ENCODE measurements at places on chromosomes 5 and 9. TPM values are rescaled to one million over a fixed set of nuclear protein-coding genes. Genes with fewer than 3 reads are reported as not detected.

Gene SIT1
- polyA plus RNA-seq = 0.32 TPM

GRCh38 chr5:139361835-139362429 lies 20.3 kb downstream of the PAIP2 start:
- DNase-seq = no peak

GRCh38 chr5:55319491-55319890 lies 11.7 kb downstream of the MTREX start:
- no peak for DNase-seq

Gene OR1L1
- polyA plus RNA-seq = not detected

Gene OTP
- polyA plus RNA-seq = not detected

GRCh38 chr5:75574791-75575190 lies 36.5 kb upstream of the ANKDD1B start:
- DNase-seq = no peak

GRCh38 chr9:116286297-116286696 lies 132.7 kb downstream of the PAPPA start:
- DNase-seq = peak; percentile 81

Gene ADCY2
- 4.0 TPM for polyA plus RNA-seq

All from renal pelvis (tissue), 12 donors.